NCI-H187 (cell line): ENCODE measurements at places on chromosomes 11 and 22.

DNA sequence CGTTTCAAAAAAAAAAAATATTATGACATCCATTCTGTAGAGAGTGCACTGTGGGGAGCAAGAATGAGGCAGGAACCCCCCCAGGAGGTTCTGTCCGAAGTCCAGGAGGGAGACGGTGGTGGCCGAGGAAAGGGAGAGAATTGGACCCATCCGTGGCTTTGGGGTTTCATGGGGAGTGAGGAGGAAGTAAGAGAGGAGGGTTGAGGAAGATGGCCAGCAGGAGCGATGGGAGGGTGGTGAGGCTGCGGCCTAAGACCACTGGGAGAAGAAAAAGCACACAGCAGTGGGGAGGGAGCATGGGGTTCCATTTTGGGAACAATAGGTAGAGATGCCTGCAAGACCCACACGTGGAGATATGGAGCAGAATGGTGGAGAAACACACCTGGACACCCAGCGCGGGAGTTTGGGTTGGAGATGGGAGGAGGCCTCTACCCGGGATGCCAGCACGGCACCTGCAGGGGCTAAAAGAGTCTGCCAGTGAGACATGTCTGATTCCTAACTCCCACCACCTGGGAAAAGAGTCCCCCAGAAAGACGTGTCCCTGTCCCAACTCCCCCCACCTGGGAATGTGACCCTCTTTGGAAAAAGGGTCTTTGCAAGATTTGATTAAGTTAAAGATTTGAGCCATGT, 72.5 kb upstream of the SHANK2 start:
- DNase-seq: no peak

DNA sequence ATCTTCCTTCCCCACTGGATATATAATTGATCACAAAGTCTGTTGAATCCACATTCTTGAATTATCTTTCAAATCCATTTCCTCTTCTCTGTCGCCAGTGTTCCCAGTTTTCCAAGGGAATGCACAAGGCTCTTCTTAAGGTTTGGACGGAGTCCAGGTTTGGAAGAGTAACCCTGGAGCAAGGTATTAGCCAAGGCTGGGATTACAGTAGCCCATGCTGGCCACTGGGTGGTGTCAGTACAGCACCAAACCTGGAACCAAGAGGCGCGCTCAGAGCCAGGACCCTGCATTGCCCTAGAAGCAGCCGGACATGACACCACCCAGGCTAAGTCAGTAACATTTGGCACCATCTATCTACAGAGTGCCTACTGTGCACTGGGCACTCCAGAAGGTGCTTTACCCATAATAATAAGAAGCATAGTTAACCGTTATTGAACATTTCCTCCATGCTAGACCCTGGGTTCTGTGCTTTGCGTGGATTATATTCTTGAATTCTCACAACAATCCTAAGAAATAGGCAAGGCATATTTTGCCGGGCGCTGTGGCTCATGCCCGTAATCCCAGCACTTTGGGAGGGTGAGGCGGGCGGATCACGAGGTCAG, 48.0 kb upstream of the CLPB start:
- peak; percentile 13 for DNase-seq

GRCh38 chr11:36540998-36541397, 26.8 kb upstream of the RAG1 start:
- peak; percentile 33 for DNase-seq

DNA sequence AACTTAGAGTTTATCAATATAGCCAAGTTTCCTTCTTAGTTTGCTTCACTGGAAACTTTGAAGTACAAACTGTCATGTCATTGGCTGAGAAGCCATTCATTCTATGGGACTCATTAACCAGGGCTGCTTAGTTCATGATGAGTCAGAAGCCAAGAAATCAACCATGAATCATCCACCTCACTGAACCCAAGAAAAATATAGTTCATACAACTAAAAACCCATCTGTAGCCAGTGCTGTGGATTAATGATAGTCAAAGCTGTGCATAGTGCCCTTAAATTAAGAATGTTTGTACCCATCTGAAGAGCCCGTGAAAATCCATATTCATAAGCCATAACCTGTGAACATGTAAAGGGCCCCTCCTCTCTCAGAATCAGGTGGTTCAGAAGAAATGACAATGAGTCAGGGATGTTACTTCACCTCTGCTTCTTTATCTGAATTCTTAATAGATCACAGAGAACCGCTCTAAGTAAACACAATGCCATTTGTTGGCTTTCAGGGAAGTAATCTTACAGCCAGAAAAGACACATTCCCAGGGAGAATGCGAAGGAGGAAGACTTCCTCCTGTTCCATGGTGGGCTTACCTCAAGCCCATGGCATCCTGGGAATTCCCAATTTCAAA, 25.4 kb downstream of the MMP20 start:
- DNase-seq: no peak

DNA sequence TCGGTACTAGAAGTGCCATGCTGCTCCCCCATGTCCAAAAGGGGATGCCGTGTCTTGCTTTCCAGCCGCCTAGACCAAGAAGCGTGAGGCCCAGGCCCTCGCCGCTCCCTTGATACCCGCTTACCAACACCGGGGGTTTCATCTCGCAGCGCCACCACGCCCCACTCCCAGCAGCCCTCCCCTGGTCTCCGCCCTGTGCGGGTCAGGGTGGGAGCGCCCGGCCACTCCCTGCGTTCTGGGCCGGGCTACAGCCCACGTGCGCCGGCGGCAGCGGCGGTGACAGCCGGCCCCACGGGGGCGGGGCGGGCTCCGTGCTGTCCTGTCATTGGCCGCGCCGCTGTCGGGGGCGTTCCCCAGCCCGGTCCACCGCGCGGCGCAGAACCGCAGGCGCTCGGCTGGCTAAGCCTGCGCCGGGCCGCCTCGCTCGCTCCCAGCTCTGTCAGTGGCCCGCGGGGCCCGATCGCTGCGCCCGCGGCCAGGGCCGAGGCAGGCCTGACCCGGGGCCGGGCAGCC, at the start of gene MICAL2:
MICAL2 (plus strand) TSS at position 390 of the 513 bp plus-strand sequence. CDS start 51,566 bp downstream, outside the sequence.
- DNase-seq: peak; percentile 89
